ENCODE measurements at places on chromosomes 2 and 18. TPM values are rescaled to one million over a fixed set of nuclear protein-coding genes. Genes with fewer than 3 reads are reported as not detected.

DNA sequence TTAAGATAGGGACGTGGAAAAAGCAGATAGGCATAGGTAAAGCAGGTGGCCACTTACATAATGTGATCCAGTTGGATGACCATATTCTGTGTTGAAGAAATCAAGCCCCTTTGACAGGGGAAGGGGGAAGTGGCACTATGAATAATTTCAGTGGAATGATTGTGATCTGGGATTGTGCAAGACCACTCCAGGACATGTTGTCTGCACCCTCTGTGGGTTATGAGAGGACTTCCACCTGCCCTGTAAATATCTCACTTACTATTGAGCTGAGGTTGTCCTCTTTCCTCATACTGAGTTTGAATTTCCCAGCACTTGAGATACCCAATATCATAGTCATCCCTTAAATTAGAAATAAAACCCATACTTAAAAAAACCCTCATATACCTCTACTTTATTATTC lies 220.7 kb downstream of the IRS1 start:
- ATAC-seq: no peak

- peak; percentile 72 for ATAC-seq
Observed at GRCh38 chr18:12308386-12309100, 502 bp downstream of the TUBB6 start.

- ATAC-seq: peak; percentile 75
Observed at GRCh38 chr2:237923481-237924163, 43.2 kb upstream of the UBE2F start.

GRCh38 chr2:128057334-128057733 lies 29.5 kb upstream of the SAP130 start:
- ATAC-seq: no peak

GRCh38 chr2:172572981-172573380 lies 17.1 kb downstream of the PDK1 start:
- no peak for ATAC-seq

DNA sequence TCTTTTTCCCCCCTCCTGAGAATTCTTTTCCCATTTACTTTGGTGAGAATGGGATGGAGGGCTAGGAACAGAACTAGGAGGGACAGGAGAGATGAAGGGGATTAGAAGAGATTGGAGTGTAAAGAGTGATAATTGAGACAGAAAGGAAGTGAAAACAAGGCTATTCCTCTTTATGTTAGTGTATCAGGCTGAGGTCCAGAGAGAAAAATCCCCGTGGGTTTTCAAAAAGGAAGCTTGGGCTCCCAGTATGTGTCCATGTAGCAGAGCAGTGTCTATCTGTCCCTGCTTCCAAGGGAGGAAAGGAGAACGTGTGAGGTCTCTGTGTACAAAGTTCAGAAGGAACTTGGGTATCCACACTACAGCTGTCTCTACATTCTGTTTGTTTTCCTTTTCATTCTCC lies 59.9 kb upstream of the KCNE4 start:
- no peak for ATAC-seq

The LIMS2 gene
- 7.0 TPM for total RNA-seq

The REG3A gene
- total RNA-seq: 0.54 TPM

The HOXD1 gene
- total RNA-seq: 2.3 TPM
